ENCODE measurements at places on chromosomes 5 and 9.

- no peak for DNase-seq
Observed at GRCh38 chr5:749101-749670, 35.3 kb downstream of the ZDHHC11B start.

GRCh38 chr5:150175076-150175475, 8.5 kb downstream of the CDX1 start:
- no peak for DNase-seq

GRCh38 chr5:153542536-153542935, 52.1 kb downstream of the GRIA1 start:
- DNase-seq = no peak

GRCh38 chr9:121373011-121373729, 3.1 kb upstream of the STOM start:
- no peak for DNase-seq

DNA sequence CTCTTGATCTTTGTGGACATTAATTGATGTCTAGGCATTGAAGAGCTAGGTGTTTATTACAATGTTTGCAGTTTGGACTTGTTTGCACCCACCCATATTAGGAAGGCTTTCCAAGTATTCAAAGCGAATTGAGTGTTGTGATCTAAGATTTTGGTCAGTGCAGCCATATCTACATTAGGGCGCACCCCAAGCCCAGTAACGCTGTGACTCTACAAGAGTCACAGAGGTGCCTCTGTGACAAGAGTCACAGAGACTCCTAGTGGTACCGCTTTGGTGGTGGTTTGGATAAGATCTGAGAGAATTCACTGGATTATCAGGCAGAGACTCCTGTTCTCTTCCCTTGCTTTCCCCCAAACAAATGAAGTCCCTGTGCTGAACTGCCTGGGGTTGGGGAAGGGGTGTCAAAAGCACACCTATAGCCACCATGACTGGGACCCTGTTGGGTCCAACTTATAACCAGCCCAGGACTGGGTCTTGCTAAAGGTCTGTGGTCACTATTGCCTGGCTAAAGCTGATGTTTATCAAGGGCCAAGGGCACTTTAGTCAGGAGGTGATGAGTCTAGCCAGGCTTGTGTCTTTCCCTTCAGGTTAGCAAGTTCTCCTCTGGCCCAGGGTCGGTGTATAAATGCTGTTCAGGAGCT, 114.1 kb upstream of the RIOK2 start:
- DNase-seq = no peak

DNA sequence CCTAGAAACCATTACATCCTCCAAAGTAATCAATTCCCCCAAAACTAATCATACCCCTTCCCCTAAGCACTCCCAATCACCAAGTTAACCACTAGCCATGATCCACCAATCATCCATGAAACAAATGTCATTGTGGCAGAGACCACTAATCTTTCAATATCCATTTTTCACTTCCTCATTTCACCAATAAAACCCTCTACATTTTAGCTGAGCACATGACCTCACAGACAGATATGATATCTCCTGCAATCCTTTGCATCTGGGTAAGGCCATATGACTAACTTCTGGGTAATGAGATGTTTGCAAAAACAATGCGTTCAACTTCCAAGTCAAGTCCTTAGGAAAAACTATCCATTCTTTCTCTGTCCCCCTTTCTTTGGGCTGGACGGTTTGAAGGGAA, 20.7 kb downstream of the OR2S2 start:
- no peak for DNase-seq

DNA sequence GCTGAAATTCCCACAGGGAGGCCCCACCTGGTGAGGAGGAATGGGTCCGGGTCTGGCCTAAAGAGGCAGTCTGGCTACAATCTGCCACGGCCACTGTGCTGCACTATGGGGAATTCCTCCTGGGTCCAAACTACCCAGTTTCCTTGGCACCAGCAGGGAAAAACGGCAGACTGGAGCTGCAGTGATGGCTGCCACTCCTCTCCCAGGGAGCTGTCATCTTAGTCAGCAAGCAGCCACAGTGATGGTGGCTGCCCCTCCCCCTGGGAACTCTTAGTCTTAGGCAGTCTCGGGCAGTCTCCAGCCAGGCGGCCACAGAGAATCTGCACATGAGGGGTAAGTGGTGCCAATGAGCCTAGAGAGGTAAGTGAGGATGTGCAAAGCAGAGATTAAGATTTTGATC, 205.8 kb downstream of the TMEM38B start:
- DNase-seq = no peak

DNA sequence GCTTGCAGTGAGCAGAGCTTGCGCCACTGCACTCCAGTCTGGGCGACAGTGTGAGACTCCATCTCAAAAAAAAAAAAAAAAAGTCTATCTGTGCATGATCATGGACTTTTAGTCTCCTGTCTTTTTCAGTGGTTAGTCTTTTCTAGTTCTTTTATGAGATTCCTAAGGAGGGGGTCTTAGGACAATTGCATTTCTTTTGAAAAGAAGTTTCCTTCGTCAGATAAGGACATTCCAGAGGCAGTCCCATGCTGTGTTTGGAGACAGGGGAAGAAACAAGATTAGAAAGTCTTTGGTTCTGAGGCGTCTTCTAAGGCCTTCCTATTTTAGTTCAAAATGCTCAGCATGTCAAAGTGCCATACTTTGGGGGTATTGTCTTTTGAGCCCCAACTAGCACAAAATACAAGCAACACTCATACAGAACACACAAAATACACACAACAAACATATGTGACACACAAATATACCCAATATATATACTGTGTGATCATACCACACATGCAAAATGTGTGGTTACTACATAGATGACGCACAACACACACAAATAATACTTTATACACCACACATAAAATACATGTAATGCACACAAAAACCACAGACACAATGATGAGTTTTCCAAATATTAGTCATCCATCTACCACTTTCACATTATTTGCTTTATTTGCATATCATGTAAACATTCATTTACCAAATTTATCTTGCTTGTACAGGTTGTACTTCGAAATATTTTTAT, 394.5 kb downstream of the SPATA31D1 start:
- DNase-seq = no peak

- DNase-seq = no peak
Observed at GRCh38 chr9:5557606-5558587, 47.6 kb downstream of the PDCD1LG2 start.

DNA sequence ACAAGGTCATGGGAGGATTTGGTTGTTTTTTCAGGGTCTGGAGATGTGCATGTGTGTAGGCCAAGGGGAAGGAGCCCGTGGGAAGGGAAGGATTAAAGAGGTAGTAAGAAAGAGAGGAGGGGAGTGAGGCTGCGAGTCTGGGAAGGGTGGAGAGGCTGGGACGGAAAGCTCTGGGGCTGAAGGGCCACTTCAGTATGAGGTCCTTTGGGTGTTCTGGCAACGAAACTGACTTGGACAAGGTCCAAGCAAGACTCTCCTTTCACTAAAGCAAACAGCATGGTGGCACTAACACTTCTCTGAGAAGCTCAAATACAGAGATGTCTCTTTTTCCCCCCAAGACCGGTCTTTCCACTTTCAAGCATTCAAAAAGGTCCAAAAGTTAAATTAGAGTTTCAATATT, 394.5 kb downstream of the ARHGEF28 start:
- no peak for DNase-seq

DNA sequence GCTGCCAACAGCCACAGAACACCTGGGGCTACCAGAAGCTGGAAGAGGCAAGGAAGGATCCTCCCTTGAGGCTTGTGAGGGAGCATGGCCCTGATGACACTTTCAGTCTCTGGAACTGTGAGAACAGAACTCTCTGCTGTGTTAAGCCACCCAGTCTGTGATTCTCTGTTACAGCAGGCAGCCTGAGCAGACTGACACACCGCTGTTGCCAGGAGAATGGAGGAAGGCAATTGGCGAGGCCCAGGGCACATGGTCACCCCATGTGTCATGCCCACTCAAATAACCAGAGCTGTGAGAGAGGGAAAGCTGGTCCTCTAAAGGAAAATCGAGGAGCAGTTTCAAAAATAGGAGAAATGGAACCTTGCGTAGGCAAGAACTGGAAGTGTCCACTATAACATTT, 12.0 kb upstream of the KIF4B start:
- DNase-seq = no peak

- no peak for DNase-seq
Observed at GRCh38 chr5:125236007-125236406, 489.6 kb upstream of the ZNF608 start.

DNA sequence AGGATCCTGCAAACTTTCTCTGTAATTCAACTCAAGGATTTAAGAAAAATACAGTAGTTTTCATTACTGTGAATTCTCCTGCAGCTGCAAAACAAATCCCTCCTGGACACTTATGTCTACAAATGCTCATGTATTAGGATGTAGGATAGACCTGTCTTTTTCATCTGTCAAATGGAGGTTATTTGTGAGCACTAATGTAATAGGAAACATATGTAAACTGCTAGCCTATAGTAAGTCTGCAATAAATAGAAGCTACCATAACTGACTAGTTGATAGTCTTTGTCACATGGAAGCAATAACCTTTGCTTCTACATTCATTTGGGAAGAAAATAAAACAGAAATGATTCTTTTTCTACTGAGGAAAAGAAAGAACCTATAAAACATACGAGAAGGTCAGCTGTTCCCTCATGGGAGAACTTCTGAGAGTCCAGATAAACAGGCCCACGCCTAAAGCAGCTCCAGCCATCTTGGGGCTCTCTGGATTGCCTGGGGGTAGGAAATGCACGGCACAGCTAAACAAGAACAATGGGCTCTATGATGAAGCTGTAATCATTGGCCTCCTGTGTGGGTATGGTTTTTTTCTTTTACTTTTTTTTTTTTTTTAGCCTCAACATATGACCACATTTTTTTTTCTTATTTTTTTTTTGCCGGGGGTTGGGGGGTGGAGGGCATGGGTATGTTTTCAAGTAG, 6.2 kb downstream of the KCNV2 start:
- no peak for DNase-seq

GRCh38 chr5:123035918-123036390, 571 bp downstream of the PPIC start:
- DNase-seq = no peak

DNA sequence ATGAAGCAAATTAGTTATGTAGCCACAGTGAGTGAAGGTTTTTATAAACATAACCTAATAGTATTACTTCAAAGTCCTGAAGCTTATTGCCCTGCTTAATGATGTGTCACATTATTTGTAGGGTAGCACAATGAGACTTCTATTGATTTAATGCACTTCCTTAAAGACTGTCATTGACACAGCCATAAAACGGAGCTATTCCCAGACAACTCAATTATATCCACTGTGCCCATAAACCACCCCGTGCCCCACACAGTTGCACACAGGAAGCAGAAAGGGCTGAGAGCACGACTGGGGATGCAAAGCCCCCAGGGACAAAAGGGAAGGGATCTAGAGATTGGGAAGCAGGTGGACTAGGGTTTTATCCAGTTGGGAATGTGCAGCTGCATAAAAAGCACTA, 37.0 kb downstream of the TRIM32 start:
- no peak for DNase-seq

- no peak for DNase-seq
Observed at GRCh38 chr5:82058710-82059109, 86.9 kb downstream of the ATG10 start.

DNA sequence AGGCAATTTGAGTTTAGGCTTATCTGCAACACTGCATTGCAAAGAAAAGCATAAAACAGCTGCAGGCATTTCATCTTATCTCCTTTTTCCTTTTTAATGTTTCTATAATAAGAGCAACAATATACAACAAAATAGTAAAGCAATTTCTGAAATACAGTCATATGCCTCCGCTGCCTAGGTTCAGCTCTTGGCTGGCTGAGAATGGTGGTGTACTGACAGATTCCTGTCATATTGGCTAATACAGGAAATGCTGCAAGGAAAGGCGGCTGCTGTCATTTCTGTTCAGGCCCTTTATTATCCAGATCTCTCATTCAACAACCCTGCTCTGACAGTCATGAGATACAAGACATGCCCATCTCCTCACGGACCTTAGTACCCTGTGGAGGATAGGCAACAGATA, 677.0 kb downstream of the TAF11L14 start:
- no peak for DNase-seq

GRCh38 chr9:91408475-91408874, 15.2 kb downstream of the NFIL3 start:
- DNase-seq = no peak

- no peak for DNase-seq
Observed at GRCh38 chr5:148882332-148882731, 55.9 kb downstream of the ADRB2 start.

GRCh38 chr9:70147196-70147595, 103.5 kb downstream of the MAMDC2 start:
- DNase-seq = no peak

DNA sequence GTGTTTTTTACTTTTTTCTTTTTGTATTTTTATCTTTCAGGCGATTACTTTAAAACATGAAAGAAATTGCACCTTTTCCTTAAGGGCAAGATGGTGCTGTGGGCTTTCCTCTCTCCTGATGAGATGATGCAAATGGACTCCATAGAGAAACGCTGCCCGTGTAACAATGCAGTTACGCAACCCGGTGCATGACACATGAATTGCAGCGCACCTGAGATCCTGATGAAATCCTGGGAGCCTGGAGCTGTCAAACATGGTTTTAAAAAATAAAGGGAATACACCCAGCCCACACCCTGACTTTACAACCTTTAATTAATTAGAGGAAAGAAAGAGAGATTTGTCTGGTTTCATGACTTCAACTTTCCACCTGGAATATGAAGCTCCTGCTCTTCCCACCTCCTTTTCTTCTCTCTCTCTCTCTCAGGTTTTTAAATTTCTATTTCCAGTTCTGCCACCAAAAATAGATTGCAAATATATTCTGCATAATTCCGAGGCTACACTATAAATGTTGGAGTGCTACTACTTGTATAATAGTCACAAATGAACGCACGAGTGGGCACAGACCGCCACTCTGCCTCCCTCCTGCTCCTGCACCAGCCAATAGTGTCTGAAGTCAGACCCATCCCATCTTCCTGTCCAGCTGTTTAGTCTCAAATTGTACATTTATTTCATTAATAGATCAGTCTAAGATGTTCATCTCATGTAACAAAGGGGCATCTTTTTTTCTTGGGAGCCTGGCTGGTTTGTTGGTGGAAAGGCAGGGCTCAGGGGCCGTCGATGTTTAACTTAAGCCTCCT, 179.1 kb downstream of the AUH start:
- no peak for DNase-seq

GRCh38 chr5:178136990-178137389, 6.2 kb downstream of the RMND5B start:
- no peak for DNase-seq

DNA sequence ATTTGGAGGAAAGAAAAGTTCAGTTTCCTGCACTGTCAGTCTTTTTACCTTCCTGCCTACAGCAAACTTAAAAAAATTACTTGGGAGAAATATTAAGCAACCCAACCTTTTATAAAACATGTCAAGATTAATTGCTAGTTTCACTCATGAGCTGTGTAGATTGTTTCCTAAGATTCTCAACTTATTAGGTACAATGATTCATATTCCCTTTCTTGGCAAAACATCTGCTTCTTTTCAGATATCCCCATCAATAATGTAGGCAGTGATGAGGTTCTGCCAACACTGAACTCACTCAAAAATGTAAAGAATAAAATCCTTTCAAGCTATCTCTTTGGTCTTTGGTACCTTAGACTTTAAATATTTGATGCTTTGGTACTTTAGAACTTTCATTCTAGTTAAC, 56.0 kb downstream of the ISL1 start:
- DNase-seq = no peak

- no peak for DNase-seq
Observed at GRCh38 chr5:111930905-111931461, 174.0 kb upstream of the NREP start.
